ENCODE measurements at places on chromosomes 11 and 22. TPM values are rescaled to one million over a fixed set of nuclear protein-coding genes. Genes with fewer than 3 reads are reported as not detected.

The OR5B21 gene
- not detected for total RNA-seq

The APOL2 gene
- total RNA-seq: 9.7 TPM

The ASRGL1 gene
- total RNA-seq: not detected

The APOL3 gene
- total RNA-seq: not detected

The CTSF gene
- total RNA-seq: 4.6 TPM

The CCDC116 gene
- not detected for total RNA-seq

The POTEH gene
- total RNA-seq: not detected

The TNNT3 gene
- total RNA-seq: 0.98 TPM

The MS4A6E gene
- not detected for total RNA-seq

The KCNJ1 gene
- total RNA-seq: 0.07 TPM

The HBD gene
- not detected for total RNA-seq

The PTGDR2 gene
- not detected for total RNA-seq

Data from airway epithelial cell (primary cell).